NCI-H187 treated with DMSO at 0.1 percent for 48 hours (cell line): ENCODE measurements at places on chromosomes 6 and 20.

- DNase-seq, result no peak
These were observed 10.3 kb upstream of the TBC1D32 start for GRCh38 chr6:121344539-121344938.

- DNase-seq, result no peak
These were observed 61.1 kb upstream of the RNF144B start for GRCh38 chr6:18326001-18326400.

- DNase-seq, result no peak
These were observed 39.3 kb downstream of the NINL start for GRCh38 chr20:25546048-25546447.

DNA sequence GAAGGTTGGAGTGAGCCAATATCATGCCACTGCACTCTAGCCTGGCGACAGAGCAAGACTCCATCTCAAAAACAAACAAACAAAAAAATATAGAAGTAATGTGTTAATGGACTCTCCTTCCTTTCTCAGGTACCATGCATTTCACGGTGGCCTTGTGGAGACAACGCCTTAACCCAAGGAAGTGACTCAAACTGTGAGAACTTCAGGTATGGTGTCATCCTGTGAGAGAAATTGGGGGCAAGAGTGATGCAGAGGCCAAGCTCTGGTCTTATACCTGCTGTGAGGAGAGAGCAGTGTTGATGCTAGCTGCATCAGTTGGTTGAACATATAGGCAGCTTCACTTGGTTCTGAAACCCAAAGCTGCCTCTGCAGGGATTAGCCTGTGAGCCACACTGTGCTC lies 6.2 kb downstream of the ITCH start:
- DNase-seq, result no peak

DNA sequence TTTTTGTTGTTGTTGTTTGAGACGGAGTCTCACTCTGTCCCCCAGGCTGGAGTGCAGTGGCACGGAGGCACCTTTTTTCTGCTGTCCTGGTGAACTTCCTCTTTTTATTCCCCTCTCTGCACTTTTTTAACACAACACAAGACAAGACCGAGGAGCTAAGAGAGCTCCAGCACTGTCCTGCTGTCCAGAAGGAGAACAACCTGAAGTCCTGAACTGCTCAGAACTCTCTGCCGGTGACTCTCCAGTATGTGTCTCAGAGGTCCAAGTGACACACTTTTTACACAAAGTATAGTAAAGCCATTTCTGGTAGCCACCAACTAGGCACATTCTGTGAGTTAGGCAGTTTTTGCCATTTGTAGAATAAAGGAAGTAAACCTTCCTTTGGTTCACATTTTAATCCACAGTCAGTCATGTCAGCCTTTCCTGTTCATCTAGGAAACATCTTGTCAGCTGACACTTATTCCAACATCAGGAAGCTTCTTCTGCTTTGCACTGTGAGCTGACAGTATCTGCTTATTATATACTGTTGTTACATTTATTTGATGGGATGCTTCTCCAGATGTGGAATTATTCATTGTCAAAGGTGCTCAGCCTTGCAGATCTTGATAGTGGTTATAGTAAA lies 28.1 kb upstream of the TXNDC5 start:
- no peak for DNase-seq

- no peak for DNase-seq
These were observed 19.5 kb downstream of the TMEM151B start for GRCh38 chr6:44289726-44290260.

GRCh38 chr6:137724018-137724403 lies 143.0 kb upstream of the TNFAIP3 start:
- no peak for DNase-seq

DNA sequence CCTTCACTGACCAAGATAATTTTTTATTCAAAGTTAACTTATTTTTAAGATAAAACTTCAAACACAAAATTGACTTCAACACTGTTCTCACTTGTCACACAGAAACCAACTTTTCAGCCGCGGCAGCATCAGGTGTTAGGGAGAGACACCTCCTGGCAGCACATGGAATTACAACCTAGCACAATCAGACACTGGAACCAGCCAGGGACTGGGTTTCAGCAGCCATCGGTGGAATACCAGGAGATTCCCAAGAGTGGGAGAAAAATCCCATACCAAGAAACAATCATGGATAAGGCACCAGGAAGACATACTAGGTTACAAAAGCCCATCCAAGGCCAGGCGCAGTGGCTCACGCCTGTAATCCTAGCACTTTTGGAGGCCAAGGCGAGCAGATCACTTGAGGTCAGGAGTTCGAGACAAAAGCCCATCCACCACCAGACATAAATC lies 70.0 kb downstream of the SNX5 start:
- no peak for DNase-seq

DNA sequence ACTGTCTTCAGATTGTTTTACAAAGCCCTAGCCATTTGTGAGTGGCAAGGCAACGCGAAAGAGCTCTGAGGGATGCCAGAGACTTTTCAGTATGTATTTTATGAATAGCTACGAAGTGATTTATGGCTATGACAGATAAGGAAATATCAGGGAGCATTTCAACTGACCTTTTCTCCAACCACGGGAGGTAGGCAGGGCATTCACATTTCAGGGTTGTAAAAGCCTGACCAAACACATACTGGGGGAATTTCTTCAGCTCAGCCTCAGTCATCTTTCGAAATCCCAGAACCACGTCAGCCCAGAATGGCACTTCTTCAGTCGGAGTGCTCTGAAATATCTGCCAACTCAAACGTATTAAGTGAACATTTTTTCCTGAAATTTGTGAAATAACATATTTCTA lies 10.8 kb downstream of the DDO start:
- DNase-seq, result no peak

GRCh38 chr20:4795394-4795793 lies 73.7 kb downstream of the PRND start:
- DNase-seq, result no peak

DNA sequence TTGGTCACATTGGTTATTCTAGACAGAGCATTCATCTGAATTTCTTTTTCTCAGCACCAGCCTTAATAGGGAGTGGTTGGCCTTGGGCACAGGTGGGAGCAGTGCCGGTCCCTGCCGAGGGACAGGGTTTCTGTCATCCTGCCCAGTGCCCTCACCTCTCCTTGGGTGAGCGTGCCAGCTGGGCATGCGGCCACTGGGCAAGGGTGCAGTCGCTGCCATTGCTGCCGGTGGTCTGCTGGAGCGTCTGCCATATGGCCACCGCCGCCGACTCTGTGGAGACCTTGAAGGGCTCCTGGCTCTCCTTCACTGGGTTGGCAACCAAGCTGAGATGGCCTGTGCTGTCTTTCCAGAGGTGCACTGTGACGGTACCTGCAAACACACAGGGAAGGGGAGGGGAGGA lies 16.4 kb upstream of the UQCC2 start:
- no peak for DNase-seq

- DNase-seq, result no peak
These were observed 217.2 kb downstream of the CDKAL1 start for GRCh38 chr6:20751293-20751935.

- no peak for DNase-seq
These were observed 25.2 kb downstream of the MEI4 start for GRCh38 chr6:77678048-77678447.

DNA sequence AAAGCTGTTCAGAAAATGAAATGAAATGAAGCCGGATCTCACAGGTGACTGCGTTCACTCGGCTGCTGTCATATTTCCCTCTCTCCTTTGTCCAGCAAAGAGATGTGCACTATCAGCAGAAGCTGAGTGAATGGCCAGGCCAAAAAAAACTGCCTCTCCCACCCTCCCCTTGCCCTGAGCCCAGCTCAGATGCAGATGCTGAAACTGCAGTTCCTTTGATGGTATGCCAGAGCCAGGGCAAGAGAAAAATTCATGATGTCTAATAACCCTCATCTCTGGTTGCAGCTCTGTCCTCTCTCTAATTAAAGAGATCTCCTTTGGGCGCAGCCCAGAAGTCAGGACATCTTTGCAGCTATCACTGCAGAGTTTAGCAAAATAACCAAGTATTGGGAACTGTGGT lies 210.5 kb upstream of the RIN2 start:
- no peak for DNase-seq

GRCh38 chr6:40148882-40149573 lies 214.8 kb upstream of the MOCS1 start:
- DNase-seq, result no peak

GRCh38 chr6:18545726-18546125 lies 158.6 kb downstream of the RNF144B start:
- DNase-seq, result no peak

GRCh38 chr6:34986845-34987246 lies 97.8 kb downstream of the ANKS1A start:
- peak; percentile 28 for DNase-seq

GRCh38 chr6:15495375-15495901 lies 167.4 kb downstream of the DTNBP1 start:
- no peak for DNase-seq

- no peak for DNase-seq
These were observed 4.1 kb downstream of the FAM210B start for GRCh38 chr20:56362833-56363413.

DNA sequence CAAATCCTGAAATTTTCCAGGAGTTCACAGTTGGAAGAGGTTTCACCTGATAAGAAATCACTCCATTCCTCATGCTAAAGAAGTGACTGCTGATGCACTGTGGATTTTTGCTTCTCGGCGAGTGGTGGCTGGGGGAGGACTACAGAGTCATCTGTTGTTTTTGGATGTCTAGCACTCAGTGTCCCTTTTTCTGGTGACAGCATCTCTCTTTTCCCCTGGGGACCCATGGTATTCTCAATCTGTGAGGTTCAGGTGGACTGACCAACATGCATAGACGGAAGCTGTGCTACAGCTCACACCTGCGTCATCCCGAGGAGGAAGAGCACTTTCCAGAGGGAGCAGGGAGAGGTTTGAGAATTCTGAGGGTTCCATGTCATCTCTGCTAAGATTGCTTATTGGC lies 42.7 kb upstream of the ZNF831 start:
- DNase-seq, result no peak

DNA sequence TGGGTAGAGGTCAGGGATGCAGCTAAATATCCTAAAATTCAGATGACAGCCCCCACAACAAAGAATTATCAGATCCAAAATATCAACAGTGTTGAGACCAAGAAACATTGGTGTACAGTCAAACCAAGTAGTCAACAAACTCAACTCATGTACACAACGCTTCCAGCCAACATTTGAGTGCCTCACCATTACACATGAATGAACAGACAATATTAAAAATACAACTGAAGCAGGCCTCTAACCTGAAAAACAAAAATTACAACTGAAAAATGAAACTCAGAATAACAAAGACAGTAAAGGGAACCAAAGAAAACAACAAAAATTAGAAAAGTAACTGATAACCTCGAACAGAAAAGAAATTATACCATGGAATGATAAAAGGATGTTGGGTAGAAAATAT lies 46.2 kb downstream of the HACE1 start:
- DNase-seq, result no peak

GRCh38 chr6:4291453-4292403 lies 156.4 kb upstream of the ECI2 start:
- DNase-seq, result no peak

- DNase-seq, result no peak
These were observed 28.4 kb downstream of the GPLD1 start for GRCh38 chr6:24460966-24461365.

GRCh38 chr6:71040043-71040442 lies 83.2 kb upstream of the B3GAT2 start:
- no peak for DNase-seq

DNA sequence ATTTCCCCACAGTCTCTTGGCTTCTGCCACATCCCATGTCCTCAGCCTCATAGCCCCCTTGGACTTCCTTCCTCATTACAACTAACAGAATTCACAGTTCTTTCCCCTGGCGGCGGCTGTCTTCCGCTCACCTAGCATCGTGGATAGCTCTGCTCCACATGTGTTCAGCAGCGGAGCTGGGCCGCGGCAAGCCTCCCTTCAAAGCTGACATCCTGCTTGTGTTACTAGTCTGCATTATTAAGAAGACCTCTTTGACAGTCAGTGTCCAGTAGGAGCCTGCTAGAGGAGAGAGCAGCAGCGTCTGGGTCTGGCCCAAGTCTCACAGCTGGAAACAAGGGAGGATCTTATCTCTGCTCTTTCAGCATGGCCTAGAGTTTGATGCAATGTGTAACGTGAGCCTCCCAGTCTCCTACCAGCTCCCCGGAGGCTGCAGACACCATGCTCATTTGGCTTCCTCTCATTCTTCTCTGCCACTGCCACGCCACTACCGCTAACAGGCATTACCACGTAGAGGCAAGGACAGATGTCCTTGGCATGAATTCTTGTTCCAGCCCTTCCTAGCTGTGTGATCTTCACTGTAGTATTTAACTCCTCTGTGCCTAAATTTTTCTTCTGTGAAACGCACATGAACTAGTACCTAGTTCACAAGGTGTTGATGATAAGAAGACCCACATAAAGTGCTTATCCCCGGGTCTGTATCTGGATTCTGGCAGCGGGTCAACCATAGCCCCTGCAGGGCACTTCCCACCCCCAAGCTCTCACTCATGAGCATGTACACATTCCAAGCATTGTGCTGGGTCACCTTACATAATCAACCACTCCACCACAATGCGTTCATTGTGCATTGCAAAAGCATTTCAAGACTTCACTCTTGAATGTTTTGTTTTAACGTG lies 107.1 kb upstream of the BACH2 start:
- DNase-seq, result no peak

DNA sequence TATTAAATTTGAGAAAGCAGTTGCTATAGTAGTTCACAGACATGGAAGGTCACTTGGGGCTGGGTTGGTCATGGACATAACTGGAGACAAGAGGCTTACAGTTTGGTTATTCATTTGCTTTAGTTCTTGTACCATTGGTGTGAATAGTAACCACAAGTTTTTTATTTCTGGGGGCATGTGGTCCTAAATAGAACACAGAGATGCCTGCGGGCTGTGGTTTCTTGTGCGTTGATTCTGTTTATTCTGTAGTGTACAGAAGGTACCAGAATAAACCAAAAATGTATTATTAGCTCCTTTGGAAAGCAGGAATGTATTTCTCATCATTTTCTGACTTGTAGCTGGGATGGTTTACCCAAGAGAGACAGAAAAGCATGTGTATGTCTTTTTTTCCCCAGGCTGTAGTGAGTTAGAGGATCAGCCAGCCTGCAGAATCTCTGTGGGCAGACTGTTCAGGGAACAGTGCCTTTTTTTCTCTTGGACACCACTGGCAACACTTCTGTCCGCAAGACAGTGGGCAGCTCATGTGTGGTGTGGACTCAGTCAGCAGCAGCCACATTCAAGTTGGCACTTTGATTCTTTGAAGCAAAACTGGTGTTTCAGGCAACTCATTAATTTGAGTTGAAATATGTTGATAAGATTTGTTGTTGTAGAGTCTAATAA lies 122.1 kb downstream of the LRRC1 start:
- no peak for DNase-seq

DNA sequence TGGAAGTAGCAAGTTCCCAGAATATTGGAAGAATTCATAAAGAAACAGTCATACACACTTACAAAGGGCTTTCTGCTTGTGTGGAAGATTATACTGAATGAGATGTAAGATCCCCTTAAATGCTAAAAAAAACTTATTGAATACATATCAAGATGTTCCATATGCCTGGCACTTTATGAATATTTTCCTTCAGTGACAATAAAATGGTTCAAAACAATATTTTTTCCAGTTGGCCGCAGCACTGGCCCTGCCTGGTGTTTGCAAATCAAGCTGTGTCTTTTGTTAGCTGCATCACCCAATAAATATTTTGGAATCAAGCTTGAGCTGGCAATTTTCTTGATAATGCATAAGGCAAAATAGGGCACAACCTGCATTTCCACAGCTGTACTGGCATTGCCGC lies 51.2 kb downstream of the CFAP61 start:
- no peak for DNase-seq

GRCh38 chr6:77136086-77136485 lies 327.2 kb downstream of the HTR1B start:
- DNase-seq, result no peak
